ENCODE measurements at places on chromosomes 3 and 15. TPM values are rescaled to one million over a fixed set of nuclear protein-coding genes. Genes with fewer than 3 reads are reported as not detected.

The SLC33A1 gene
- 23.2 TPM for total RNA-seq

DNA sequence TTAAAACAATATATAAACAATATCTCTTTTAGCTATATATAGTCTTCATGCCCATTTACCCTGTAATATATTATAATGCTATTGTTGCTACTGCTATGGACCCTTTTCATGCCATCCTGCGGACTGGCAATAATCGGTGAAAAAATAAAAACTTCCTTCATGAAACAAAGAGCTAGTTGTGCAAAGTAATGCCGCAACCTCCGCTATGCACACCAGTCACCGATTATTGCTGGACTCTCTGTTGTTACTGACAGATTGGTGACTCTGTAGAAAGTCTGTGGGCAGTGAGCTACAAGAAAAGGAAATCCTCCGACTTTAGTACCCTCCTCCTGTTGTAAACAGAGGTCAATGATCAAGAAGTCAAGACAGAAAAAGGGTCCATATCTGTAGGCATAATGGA is 17.9 kb upstream of the ICE2 start:
- H3K27me3 ChIP-seq: no peaks in the 10 kb centered on the region
- peaks cover 46% of the 10 kb centered on the region for H3K36me3 ChIP-seq
- no peak overlapping the region for H3K27ac ChIP-seq

GRCh38 chr3:121895736-121896135 is 1.5 kb downstream of the SLC15A2 start:
- no peak overlapping the region for H3K4me3 ChIP-seq
- H3K27ac ChIP-seq: no peak overlapping the region
- no peaks in the 10 kb centered on the region for H3K4me1 ChIP-seq
- DNase-seq: no peak

GRCh38 chr15:89179966-89180875 is 41.2 kb downstream of the RLBP1 start:
- H3K4me3 ChIP-seq: no peak overlapping the region
- no peaks in the 10 kb centered on the region for H3K27me3 ChIP-seq
- peaks cover 8% of the 10 kb centered on the region for H3K4me1 ChIP-seq

DNA sequence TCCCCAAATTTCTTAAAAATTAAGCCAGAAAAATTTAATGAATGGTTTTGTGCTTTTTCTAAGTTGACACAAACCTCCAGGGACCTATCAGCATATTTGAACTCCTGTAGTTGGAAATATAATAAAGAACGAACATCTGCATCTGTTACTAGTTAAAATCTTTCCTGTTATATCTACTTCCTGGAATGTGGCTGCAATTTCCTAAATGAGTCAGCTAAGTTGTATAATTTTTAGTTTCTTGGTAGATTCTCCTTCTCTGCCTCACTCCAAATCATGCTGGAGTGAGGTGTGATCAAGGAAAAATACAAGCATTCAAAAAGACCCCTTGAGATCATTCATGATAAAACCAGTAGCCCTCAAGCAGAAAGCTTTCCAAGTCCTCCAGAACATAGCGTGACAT is 106.2 kb upstream of the MCTP2 start:
- no peak overlapping the region for H3K4me3 ChIP-seq
- no peaks in the 10 kb centered on the region for H3K4me1 ChIP-seq
- H3K27ac ChIP-seq: no peak overlapping the region
- no peaks in the 10 kb centered on the region for H3K36me3 ChIP-seq

DNA sequence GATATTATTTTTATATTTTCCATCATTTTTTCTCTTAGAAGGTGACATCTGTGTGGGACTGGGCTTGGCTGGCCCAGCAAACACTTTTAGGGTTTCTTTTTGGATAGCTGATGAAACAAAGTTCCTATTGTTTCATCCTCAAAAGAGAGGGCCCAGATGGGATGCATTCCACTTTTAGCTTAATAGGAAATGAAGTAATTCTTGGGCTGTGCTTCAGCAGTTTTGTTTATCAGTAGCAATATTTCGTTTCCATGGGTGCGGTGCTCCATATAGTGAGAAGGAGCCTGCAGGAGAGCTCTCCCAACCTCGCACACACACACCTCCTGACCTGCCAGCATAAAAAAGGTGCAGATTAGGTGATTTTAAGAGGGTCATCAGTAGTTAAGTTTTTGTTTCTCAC is 147.5 kb downstream of the AKAP13 start:
- no peaks in the 10 kb centered on the region for H3K4me1 ChIP-seq
- H3K4me3 ChIP-seq: no peak overlapping the region
- no peaks in the 10 kb centered on the region for H3K27me3 ChIP-seq

DNA sequence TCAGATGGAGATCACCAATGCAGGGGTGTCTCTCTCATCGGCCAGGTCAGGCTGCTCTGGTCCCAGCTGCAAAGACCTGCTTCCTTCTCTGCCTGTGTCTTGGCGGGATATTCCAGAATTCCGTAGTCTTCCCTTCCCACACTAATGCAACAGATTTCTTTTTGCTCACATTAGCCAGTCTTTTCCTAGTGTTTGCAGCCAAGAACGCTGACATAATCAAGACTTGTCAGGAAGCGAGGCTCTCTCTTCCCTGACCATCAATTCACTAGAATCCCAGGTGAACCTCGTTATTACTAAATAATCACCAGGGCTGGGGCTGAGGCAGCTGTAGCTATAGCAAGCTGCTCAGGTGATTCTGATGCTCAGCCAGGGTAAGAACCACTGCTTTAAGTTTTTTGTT is 43.2 kb upstream of the ACKR4 start:
- DNase-seq: no peak
- no peak overlapping the region for H3K4me3 ChIP-seq
- H3K36me3 ChIP-seq: no peaks in the 10 kb centered on the region
- no peak overlapping the region for H3K27ac ChIP-seq
